Activated T-helper 2 cell treated with anti-CD3 and anti-CD28 coated beads, Interferon-gamma antibody, Interleukin-2, Interleukin-4, amounts not matched to agents 10 μg/mL and 5 μg/mL and 100 μg/mL, durations not matched to agents 14 hours and 24 hours and 36 hours (primary cell): ENCODE measurements at places on chromosomes 3 and 15.

DNA sequence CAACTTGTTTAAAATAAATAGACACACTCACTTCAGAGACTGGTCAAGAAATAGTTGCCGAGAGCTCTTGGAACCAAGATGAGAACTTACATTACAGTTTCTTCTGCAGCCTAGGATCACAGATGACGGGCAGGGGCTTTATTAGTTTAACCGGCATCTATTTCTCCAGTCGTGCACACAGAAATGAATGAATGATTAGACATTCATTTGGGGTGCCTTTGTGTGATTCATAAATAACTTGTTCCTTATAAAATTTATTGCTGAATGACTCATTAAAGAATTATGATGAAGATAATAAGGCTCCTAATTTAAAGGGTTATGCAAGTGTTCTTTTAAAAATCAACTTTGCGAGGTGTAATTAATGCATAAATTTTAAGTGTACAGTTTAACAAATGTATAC lies 20.8 kb downstream of the NFKBIZ start:
- H3K4me3 ChIP-seq: no peak overlapping the region
- peaks cover 7% of the 10 kb centered on the region for H3K4me1 ChIP-seq
- H3K27ac ChIP-seq: no peak overlapping the region
- peaks cover 4% of the 10 kb centered on the region for H3K27me3 ChIP-seq

GRCh38 chr3:117706756-117707155 lies 997.2 kb downstream of the TUSC7 start:
- H3K36me3 ChIP-seq: no peaks in the 10 kb centered on the region
- DNase-seq: no peak
- no peak overlapping the region for H3K27ac ChIP-seq
- H3K4me3 ChIP-seq: no peak overlapping the region
- H3K27me3 ChIP-seq: no peaks in the 10 kb centered on the region

DNA sequence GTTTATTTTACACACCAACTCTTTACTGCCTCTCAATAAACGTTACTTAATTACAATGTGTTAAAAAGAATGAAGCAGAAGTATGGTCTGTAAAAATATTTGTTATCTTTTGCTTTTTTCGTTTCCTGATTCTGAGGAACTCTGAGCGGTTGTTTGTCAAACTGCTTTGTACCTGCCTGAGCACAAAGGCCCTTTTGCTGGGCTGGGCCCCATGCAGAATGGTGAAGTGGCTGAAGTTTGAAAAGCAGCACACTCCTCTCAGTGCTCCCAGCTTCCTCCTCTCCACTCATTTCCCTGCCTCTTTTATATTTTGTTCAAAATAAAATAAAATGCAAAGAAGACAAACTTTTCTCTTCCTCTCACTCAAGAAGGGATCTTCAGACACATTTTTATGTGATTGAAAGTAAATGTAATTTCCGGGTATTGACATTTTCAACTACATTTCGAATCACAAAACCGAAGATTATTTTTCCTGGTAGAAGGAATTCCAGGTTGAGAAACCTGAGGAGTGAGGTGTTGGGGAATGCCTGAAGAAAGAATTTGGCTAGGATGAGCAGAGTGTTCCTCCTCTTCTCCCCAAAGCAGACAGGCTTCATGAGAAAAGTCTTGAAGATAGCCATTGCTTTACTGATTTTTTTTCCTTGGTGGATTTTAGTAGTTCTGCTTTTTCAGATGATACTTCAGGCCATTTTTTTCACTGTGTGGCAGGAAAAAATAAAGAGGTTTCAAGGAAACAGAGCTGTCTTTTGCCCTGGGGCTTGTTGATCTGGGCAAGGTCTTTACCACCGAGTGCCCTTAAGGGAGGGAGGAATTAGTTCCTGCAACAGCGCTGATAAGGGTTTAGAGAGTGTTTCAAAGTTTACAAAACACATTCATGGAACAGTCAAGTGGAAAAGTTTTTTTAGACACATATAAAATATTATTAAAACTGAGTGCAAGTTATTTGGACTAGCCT lies 229.8 kb downstream of the NFKBIZ start:
- peaks cover 47% of the 10 kb centered on the region for H3K4me1 ChIP-seq
- no peaks in the 10 kb centered on the region for H3K27me3 ChIP-seq
- H3K27ac ChIP-seq: peak overlapping the region; percentile 86
- peaks cover 50% of the 10 kb centered on the region for H3K36me3 ChIP-seq
- DNase-seq: no peak

DNA sequence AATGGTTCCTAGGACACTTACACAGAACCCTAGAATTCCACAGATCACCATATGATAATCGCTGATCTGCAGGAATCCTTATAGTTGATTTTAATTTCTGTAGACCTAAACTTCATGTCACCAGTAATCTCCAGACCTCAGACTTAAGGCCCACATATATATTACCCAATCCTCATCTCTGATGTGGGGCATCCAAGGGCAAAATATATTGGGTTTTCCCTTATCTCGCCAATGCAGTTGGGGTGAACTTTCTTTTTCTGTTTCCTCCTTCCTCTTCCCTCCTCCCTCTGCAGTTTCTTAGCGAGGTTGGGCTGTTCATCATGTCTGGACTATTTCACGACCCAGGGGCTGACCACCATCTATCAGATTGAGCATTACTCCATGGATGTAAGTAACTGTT lies 230.2 kb downstream of the P3H2 start:
- H3K36me3 ChIP-seq: peaks cover 16% of the 10 kb centered on the region
- no peak for DNase-seq
- no peak overlapping the region for H3K27ac ChIP-seq
- H3K4me3 ChIP-seq: no peak overlapping the region
- peaks cover 3% of the 10 kb centered on the region for H3K4me1 ChIP-seq
- no peaks in the 10 kb centered on the region for H3K27me3 ChIP-seq

DNA sequence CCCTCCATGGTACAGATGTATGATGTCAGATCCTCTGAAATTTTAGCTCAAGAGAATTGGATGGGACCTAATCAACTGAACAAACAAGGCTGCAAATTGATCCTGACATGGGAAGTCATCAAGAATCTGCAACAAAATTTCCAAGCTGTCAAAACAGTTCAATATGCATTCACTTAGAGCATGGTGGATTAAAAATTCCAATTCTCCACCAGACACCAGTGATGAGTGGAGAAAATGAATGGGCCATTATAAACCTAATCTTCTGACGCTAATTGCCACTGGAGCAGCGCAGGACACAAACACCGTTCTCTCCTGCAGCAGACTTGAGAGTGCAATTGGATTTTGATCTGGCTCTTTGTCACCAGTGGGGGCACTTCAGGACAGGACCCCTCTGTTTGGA lies 94.2 kb downstream of the MINAR1 start:
- H3K27ac ChIP-seq: no peak overlapping the region
- no peaks in the 10 kb centered on the region for H3K4me1 ChIP-seq
- no peak overlapping the region for H3K4me3 ChIP-seq
- no peaks in the 10 kb centered on the region for H3K36me3 ChIP-seq
- peaks cover 3% of the 10 kb centered on the region for H3K27me3 ChIP-seq
